Cardiac muscle cell (in vitro differentiated cells and primary cell): ENCODE measurements at places on chromosomes 4 and X. TPM values are rescaled to one million over a fixed set of nuclear protein-coding genes. Genes with fewer than 3 reads are reported as not detected.

Gene TMEM154
- total RNA-seq, result 0.12 and 0.67 TPM in 2 replicates

Gene SYTL4
- total RNA-seq, result 17.5 and 37.5 TPM in 2 replicates

- no peak for DNase-seq
- H3K36me3 ChIP-seq, result no peaks in the 10 kb centered on the region
- no peaks in the 10 kb centered on the region for H3K4me1 ChIP-seq
- no peaks in the 10 kb centered on the region for H3K27me3 ChIP-seq
- H3K4me3 ChIP-seq, result no peak overlapping the region
These were observed 6.5 kb downstream of the SASH3 start for GRCh38 chrX:129786210-129786651.

Gene SLC2A9
- 0.42 and 0.95 TPM in 2 replicates for total RNA-seq

Gene F11
- total RNA-seq, result not detected in 2 replicates

GRCh38 chrX:38368774-38369173 lies 16.4 kb downstream of the OTC start:
- H3K27me3 ChIP-seq, result no peaks in the 10 kb centered on the region
- no peak for DNase-seq
- no peaks in the 10 kb centered on the region for H3K4me1 ChIP-seq

GRCh38 chrX:47751670-47752069 lies 85.0 kb upstream of the ZNF81 start:
- no peaks in the 10 kb centered on the region for H3K27me3 ChIP-seq
- DNase-seq, result peak; percentile 60
- H3K36me3 ChIP-seq, result no peaks in the 10 kb centered on the region
- H3K27ac ChIP-seq, result no peak overlapping the region
- no peak overlapping the region for H3K4me3 ChIP-seq

DNA sequence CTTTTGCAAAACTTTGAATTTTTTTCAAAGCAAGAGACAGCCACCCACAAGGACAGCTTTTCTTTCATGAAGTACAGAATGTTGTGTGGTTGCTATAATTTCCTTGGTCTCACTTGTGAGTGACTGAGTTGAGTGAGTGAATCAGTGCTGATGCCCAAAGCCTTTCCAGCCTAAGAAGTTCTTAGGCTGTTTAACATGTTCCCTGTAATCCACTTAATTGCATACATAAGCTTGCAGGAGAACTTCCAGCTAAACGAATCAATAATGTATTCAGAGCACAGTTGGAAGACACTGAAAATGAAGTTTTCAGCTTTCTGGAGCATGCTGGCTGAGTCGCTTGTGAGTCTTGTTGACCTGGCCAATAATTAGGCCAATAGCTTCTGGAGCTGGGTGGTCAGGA lies 42.0 kb upstream of the GK2 start:
- no peak overlapping the region for H3K4me3 ChIP-seq
- no peaks in the 10 kb centered on the region for H3K27me3 ChIP-seq
- no peak for DNase-seq
- H3K4me1 ChIP-seq, result peaks cover 5% of the 10 kb centered on the region
- no peaks in the 10 kb centered on the region for H3K36me3 ChIP-seq
- H3K27ac ChIP-seq, result no peak overlapping the region
